Left renal pelvis (tissue), 4 donors: ENCODE measurements at places on chromosomes 5 and 9.

GRCh38 chr9:17017931-17018491 lies 116.8 kb upstream of the CNTLN start:
- DNase-seq: no peak

DNA sequence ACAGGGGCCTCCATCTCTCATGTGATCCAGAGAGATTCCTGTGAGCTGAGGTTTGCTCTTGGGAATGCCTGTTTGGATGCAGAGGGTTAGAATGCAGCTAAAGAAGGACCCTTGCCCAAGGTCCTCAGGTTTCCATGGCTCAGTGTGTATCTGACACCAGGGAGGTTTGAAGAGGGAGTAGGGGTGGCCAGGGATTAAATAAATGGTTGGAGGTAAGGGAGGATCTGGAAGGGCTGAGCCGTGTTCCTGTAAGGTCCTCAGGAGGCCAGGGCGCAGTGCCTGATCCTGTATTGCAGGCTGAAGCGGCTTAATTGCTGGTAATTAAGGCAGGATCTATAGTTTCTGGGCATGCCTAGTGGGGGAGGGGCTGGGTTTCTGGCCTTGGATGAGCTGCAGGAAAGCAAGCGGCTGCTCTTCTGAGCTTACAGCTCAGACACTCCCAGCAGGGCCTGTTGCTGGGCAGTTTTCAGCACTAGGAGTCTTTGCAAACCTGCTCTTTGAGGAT lies 41.5 kb upstream of the MAP1B start:
- DNase-seq: no peak

DNA sequence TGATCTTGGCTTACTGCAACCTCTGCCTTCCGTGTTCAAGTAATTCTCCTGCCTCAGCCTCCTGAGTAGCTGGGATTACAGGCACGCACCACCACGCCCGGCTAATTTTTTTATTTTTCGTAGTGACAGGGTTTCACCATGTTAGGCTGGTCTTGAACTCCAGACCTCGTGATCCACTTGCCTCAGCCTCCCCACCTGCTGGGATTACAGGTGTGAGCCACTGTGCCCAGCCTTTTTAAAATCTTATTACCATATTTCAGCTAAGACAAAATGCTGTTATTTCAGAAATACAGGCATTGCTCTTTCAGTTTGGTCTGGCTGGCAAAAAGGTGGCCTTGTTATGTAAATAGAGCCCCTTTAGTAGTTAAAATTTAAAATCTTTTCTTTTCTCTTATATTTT lies 46.9 kb upstream of the GLDC start:
- no peak for DNase-seq

DNA sequence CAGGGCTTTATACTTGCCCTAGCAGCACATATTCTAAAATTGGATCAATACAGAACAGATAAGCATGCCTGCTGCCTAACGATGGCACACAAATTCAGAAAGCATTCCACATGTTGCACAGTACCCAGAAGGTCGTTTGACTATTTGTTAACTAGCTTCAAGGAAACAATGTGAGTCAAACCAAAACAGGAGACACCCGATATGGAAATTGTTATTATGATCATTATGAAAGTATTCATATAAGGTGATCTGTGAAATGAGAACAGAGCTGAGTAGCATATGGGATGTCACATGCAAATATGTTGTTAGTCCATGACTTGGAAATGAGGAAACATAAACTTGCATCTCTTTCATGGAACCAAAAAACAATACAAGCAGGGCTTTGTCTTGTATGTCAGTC lies 56.3 kb upstream of the BICD2 start:
- no peak for DNase-seq

- DNase-seq: no peak
Observed at GRCh38 chr5:124504081-124504916, 242.1 kb downstream of the ZNF608 start.

- no peak for DNase-seq
Observed at GRCh38 chr5:5605170-5605764, 182.8 kb downstream of the ICE1 start.

- DNase-seq: no peak
Observed at GRCh38 chr5:105931881-105932421, 1738.8 kb downstream of the EFNA5 start.

- no peak for DNase-seq
Observed at GRCh38 chr9:134618833-134619447, 22.7 kb upstream of the COL5A1 start.

DNA sequence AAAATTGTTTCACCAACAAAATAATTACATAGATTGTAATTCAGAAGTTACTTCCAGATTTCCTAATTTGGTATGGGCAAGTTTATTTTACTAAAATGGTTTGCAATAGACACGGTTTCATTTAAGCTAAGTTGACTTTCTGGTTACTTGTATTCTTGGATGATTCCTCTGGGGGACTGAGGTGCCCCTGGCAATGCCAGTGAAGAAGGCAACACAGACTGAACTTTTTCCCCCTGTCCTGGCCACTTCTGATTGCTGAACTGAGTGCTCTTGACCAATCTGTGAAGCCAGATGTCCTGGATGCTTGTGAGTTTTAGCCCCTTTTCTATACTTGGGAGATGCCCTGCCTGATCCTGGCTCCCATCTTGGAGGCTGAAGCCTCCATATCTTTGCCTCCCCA lies 66.3 kb upstream of the FANCC start:
- DNase-seq: no peak

DNA sequence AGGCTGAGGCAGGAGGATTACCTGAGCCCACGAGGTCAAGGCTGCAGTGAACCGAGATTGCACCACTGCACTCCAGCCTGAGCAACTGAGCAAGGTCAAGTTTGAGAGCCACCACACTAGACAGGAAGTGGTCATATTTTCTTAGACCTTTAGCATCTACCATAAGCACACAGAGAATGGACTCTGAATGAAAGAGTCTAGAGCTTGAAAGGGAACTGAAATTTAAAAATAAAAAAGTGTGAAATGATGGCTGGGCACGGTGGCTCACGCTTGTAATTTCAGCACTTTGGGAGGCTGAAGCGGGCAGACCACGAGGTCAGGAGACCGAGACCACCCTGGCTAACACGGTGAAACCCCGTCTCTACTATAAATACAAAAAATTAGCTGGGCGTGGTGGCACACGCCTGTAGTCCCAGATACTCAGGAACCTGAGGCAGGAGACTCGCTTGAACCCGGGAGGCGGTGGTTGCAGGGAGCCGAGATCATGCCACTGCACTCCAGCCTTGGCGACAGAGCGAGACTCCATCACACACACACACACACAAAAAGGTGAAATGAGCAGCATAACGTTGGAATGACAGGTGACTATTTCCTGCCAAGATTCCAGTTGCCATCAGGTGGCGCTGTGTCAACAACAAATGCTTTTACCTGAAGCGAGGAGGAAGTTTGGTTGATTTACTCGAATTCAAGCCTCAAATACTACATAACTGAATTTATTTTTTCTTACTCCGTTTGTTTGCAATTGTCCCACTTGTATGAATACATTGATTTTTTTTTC lies 21.3 kb upstream of the AK3 start:
- DNase-seq: peak; percentile 67

DNA sequence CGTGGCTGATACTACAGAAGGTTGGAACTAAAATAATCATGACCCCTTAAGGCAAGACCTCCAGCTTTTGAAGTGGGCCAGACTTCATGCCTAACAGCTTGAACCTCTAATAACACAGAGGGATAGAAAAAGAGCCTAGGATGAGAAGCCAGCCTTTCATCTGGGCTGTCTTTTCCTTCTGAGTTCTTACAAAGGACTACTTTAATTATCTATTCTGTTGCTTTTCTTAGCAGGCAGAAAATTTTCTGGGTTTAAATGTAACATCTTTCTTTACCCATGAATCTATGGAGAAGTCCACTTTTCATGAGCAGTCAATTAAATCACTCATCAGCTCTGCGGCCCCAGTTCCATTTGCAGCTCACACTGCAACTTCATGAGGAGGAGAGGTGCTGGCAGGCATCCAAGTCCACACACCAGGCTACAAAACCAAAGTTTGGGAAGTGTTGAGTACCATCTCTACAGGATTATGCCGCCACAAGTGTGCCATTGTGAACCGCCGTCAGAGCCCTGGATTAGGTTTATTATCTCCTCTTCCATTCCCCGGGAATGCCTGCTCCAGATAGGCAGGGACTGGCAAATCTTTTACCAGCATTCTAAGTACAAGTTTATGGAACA lies 192.0 kb downstream of the TLE4 start:
- no peak for DNase-seq

DNA sequence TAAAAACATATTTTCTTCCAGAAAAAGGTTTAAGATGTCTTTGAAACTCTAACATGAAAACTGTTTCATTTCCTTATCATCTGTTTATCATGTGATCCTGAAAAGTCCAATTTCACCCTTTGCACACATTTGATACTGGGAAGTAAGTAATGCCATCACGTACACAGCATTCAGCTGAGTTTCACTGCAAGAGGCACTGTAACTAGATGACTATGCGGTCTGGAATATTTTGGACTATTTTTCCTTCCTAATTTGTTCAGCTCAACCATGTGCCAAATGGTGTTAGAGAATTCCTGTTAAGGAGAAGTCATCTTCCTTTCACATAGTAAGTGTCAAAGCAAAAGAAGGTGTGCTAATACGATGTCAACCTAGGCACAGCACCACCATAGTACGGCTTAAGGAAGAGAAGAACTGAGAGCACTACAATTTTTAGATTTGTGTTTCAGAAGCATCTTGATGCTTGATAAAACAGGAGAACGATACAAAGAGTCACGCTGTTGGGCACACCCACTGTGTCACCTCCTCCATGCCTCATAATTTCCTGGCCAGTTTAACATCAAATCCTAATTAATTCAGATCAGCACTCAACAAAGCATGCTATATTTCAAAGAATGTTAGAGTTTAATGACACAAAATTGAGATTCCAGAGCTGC lies 77.5 kb downstream of the GNAQ start:
- DNase-seq: no peak
